Activated T-cell treated with anti-CD3 and anti-CD28 coated beads for 48 hours (primary cell): ENCODE measurements at places on chromosomes 3 and 15.

DNA sequence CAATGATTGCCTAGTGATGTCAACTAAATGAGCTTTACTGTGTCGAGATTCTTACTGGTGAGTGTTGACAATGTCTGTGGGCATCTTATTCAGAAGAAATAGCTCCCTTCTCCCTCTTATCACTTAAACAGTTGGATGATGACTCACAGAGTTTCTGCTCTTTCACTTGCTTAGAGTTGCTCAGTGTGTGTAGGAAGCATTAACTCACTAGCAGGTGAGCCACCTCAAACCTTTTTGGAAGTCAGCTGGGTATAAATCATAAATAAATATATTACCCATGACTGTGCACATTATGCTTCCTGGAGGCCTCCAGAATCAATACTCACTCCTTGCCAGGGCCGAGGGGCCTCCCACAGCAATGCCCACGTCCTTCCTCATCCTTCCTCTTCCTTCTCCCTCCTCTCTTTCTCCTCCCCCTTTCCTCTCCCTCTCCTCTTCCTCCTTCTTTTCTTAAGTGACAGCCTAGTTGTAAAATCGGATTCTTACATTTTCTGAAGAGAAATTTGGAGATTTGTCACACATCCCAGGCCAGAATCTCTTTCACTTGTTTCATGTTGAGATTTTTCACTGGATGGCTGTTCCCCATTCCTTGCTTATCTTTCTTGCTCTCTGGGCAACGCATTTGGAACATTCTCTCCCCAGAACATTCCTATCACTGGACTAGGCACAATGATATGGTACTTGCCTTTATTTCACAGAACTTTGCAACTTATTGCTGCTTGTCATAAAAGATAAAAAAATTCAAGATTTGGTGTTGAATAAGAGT is 17.5 kb downstream of the SHC4 start:
- DNase-seq = no peak

GRCh38 chr3:40768536-40768935 is 243.8 kb downstream of the ZNF621 start:
- no peak for DNase-seq

GRCh38 chr3:57646723-57647122 is 46.2 kb downstream of the DENND6A start:
- no peak for DNase-seq

- DNase-seq = no peak
Measured at GRCh38 chr3:194158942-194159439, 23.0 kb downstream of the HES1 start.

DNA sequence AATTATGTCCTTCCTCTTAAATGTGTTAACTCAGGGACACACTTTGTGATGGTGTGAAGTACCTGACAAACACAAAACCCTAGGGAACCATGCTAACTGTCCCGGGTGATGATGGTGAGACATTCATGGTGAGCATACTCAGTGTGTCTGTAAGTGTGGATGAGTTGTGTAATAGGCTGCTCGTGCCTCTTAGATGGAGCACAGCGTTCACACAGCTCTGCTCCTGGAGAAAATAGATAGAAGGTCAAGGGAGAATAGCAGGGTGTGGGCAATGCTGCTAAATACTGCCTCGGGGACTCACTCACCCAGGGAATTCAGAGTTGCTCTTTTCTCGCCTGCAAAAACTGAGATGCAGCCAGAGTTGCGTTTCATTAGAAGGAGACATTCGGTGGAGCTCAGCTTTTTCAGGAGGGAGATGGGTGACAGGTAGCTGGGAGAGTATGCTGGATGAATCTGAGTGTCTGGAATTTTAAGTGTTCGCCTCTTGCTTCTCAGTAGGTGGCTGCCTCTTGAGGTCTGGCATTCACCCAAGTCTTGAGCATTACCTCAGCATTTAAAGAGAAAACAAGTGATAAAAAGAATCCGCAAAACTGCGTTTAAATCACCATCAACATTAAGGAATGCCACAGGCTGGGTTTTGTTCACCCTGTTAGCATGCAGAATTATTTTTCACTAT is 813.2 kb downstream of the AGBL1 start:
- DNase-seq = no peak

- DNase-seq = no peak
Measured at GRCh38 chr3:156859578-156859977, 33.4 kb downstream of the LEKR1 start.

GRCh38 chr3:54014067-54014466 is 108.3 kb upstream of the CACNA2D3 start:
- no peak for DNase-seq

DNA sequence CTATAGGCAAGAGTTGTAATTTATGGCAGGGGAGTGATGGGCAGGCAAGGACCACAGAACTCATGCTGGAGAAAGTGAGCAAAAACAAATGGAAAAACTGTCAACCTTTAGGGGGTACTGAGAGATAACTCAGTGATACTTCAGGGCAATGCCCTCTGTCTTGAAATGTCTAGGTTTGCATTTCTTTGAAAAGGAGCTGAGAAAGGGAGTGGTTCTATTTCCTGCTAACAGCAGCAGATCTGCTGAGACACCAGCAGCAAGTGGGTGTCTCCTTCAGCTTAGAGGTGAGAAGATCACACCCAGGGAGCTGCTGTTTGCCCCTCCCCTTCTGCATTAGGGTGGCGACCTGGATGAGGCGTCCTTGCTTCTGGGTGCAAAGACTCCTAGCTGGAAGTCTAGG is 42.3 kb upstream of the XIRP1 start:
- DNase-seq = no peak

- no peak for DNase-seq
Measured at GRCh38 chr15:49979705-49980382, 139.2 kb downstream of the ATP8B4 start.

- DNase-seq = no peak
Measured at GRCh38 chr15:80890341-80891005, 99.1 kb downstream of the MESD start.

DNA sequence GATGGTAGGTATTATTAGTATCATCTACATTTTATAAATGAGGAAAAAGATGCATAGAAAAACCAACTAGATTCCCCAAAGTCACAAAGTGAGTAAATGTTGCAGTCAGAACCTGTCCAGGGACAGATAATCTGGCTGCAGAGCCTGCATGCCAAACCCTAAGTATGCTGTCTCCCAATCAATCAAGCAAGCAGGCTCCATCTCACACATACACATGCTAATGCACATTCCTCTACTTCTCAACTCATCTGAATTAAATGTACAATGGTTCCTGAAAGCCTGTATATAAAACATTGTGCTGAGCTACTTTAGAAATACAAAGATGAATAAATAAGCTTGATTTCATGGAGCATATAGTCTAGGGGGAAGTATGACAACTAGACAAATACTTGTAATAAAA is 101.0 kb downstream of the CBLB start:
- no peak for DNase-seq

- no peak for DNase-seq
Measured at GRCh38 chr15:93253681-93254080, 164.7 kb upstream of the RGMA start.

GRCh38 chr3:151384741-151385174 is at the start of gene P2RY12:
P2RY12 (minus strand) TSS chr3:151384753; CDS start chr3:151338845, 45,908 bp downstream.
- DNase-seq = no peak

- no peak for DNase-seq
Measured at GRCh38 chr15:100710222-100710621, 107.8 kb downstream of the ASB7 start.

- DNase-seq = no peak
Measured at GRCh38 chr3:197139586-197139985, 110.0 kb upstream of the MELTF start.

DNA sequence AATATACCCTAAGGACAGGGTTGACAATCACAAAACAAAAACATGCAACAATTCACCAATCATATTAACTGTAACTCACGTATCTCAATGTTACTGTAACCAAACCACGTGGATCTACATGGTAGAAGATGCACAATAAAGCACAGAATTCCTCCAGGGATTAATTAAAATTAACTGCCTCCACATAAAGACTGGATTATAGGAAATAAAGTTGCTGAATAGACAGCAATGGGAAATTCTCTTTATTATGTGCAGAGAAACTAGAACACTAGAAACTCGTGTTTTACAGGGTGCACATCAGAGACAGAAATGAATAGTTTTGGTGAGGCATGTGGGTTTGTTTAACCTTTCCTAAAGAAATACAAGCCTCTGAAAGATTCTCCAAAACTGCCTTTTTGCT is 696.3 kb downstream of the EPHA3 start:
- DNase-seq = no peak

GRCh38 chr3:149604125-149604875 is 53.5 kb downstream of the WWTR1 start:
- no peak for DNase-seq

DNA sequence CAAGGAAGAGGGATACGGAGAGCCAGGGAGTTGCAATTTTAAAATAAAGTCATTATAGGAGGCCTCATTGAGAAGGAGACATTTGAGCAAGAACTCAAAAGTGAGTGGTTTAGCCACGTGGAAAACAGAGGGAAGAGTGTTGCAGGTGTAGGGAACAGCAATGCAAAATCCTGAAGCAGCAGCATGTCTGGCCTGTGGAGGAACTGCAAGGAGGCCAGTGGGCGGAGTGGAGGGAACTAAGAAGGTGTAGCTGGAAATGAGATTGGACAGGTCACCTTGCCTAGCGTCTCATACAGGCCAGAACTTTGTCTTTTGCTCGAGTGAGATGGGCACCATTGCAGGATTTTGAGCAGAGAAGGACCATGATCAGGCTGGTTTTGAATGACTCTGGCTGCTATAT is 34.9 kb downstream of the SAXO2 start:
- no peak for DNase-seq

GRCh38 chr15:79430901-79431635 is 1.1 kb upstream of the MINAR1 start:
- DNase-seq = no peak

DNA sequence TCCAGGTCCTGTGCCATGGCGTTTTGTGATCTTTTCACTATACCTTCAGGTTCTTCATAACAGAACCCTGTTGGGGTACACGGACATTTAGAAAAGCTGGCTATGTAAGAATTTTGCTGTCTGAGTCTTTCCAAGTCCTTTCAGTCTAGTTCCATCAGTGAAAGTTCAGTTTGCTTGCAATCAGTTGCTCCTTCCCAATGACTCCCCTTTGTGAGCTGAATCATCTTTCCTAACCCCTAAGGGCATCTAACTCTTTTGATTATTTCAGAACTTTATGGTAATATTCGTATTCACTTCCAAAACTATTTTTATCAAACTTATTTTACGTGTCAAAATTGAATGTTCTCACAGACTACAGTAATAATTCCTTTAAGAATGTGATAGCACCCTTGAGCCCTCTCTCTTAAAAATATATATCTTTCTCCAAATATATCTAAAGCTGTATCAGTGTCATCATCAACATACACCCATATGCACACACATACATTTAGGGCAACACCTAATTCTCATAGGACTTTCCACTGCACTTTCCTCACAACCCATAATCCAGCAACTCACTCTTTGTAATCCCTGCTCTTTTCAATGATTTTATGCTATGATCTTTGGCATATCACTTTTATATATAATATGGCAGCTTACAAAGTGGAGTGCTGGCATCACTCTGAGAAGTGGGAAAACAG is 263.7 kb downstream of the GBE1 start:
- DNase-seq = no peak

DNA sequence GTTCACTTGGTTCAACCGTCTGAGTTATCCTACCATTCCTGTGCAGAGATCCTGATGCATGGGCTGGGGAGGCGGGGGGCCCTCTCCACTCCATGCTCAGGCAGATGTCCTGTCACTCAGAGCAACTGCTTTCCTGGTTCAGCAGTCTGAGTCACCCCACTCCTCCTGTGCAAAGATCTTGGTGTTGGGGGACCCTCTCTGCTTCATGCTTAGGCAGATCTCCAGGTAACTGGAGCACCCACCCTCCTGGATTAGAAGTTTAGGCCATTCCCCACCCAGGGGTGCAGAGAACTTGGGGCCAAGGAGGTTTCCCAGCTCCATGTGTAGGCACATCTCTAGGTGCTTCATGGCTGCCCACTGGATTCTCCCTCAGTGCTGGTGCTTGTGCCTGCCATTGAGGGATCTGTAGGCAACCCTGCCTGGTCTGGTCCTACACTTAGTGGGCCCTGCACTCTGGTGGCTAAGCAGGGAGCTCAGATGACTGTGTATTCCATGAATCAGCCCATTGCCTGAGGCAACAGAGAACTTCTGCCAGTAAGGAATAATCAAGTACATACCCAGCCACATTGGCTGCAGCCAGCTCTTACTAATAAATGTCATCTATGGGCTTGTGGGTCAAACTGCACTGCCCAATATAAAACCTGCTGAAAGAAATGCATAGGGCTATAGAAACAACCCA is 465.4 kb upstream of the THBS1 start:
- DNase-seq = no peak

- peak; percentile 16 for DNase-seq
Measured at GRCh38 chr15:78438619-78439285, 736 bp downstream of the IREB2 start.

GRCh38 chr3:142656575-142656974 is 60.4 kb downstream of the PLS1 start:
- DNase-seq = no peak

- DNase-seq = no peak
Measured at GRCh38 chr3:113575206-113575605, 42.9 kb downstream of the SIDT1 start.

GRCh38 chr15:61390138-61390537 is 161.0 kb upstream of the RORA start:
- no peak for DNase-seq

DNA sequence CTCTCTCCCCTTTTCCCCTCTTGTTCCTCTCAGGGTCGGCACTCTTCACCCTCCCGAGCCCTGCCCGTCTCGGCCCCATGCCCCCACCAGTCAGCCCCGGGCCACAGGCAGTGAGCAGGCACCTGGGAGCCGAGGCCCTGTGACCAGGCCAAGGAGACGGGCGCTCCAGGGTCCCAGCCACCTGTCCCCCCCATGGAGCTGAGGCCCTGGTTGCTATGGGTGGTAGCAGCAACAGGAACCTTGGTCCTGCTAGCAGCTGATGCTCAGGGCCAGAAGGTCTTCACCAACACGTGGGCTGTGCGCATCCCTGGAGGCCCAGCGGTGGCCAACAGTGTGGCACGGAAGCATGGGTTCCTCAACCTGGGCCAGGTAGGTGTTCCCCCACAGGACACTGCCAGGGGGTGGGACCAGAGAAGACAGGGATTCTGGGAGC is 7.2 kb downstream of the FURIN start:
- no peak for DNase-seq

DNA sequence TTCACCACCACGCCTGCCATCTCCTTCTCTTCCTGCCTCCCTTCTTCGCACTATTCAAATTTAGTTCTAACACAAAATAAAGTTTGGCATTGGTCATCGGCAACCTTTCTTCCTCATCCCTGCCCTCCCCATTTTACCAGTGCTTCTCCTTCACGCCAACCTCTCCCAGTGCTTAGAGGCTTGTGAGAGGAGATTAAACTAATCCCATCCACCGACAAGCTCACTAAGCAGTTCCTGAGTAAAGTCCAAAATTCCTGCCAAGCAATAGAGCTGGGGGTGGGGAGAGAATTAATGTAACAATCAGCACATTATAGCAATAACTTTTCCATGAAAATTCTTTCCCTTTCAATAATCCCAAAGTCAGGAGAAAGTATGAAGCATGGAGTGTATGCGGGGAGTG is 157.4 kb upstream of the GMNC start:
- DNase-seq = no peak

- DNase-seq = peak; percentile 8
Measured at GRCh38 chr15:76335307-76336253, 993 bp upstream of the ISL2 start.

- peak; percentile 58 for DNase-seq
Measured at GRCh38 chr15:41934843-41935242, 37.5 kb downstream of the EHD4 start.
